Daoy (cell line): ENCODE measurements at places on chromosomes 13 and 19.
A peak's percentile ranks its signal among the peaks of the same experiment; 100 is the strongest.

- DNase-seq = no peak
These were observed 39.9 kb downstream of the MRPL57 start for GRCh38 chr13:21216332-21216731.

DNA sequence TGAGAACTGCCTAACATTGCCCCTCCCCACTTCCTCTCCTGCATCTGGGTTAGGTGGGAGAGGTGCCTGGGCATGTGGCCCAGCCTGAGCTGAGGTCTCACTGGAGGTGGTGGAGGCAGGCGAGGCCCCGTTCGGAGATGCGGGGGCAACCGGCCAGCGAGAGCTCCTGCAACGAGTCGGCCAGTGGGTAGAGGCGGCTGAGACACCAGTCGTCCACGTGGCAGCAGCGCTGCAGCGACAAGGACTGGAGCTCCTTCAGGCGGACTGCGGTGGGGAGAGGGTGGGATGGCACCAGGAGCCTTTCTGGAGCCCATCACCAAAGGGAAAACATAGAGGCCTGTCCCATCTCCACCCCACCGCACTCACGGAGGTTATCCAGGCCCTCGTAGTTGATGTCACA lies 6.0 kb upstream of the B3GNT8 start:
- no peak for DNase-seq

- peak; percentile 73 for DNase-seq
These were observed 460.5 kb downstream of the COG6 start for GRCh38 chr13:40116008-40116407.

GRCh38 chr13:96426167-96426566 lies 336.3 kb downstream of the HS6ST3 start:
- no peak for DNase-seq

- no peak for DNase-seq
These were observed 559 bp upstream of the RPL21 start for GRCh38 chr13:27250833-27251165.

GRCh38 chr13:35724446-35724845 lies 248.0 kb upstream of the MAB21L1 start:
- no peak for DNase-seq

DNA sequence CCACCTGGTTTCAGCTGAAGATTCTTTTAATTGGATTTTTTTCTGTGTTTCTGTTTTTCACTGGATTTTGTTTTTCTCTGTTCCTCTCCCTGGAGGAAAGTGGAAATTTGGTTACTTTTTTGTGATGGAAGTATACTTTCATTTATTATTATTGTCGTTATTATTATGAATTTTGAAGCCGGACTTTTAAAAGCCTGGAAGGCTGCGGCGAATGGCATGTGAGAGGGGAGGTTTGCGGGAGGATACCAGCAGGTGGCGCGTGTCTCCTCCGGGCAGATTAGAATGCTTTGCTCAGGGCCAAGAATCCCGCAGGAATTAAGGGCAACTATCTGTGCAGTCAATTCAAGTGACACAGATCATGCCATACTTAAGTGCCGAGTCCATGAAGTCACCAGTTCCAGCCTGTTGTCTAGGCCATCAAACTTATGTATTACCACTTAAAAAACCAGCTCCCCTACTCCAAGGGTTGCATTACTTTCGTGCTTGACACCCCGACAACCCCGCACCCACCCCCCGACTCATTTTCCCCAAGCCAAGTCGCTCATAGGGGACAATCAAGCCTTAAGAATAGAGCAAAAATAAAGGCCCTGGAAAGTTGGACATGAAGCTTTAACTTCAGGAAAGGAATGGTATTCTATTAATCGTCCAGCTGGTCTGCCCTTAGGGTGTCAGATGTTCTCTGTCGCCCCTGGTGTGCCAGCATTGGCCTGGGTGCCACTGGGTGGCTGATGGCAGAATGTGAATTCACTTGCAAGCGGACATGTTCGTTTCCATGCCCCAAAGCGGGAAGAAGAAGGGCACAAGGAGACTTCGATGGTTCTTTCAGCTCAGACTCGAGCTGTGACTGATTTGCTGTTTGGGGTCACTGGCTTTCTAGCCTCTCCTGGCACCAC lies 1.3 kb upstream of the LRCH1 start:
- peak; percentile 70 for DNase-seq

- DNase-seq = no peak
These were observed 14.3 kb upstream of the ZNF541 start for GRCh38 chr19:47587295-47587694.

- DNase-seq = no peak
These were observed 4.7 kb upstream of the ASF1B start for GRCh38 chr19:14141041-14141440.

DNA sequence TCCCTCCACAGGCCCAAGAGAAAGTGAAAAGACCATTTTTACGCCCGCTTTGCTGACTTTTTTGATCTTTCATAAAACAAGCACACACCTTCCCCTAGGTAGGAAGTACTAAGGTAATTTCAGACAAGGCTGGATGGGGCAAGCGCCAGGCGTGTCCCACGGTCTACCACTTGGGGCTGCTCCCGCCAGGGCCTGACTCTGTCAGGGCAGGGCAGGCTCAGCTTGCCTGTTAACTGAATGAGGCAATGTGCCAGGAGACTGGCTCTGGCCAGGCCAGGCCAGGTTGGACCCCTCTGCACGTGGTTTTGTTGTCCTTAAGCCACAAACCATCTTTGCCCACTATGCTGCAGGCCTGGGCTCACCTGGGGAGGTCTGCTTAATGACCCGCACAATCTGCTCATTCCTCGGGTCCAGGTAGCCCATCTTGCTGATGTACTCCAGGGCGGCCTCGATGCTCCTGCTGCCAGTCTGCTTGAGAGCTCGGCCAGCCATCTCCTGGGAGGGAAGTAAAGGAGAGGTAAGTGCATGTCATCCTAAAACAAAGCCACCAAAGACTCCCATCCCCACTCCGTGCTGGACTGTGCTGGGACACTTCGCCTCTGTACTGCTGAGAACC lies 70.4 kb downstream of the LATS2 start:
- DNase-seq = no peak

DNA sequence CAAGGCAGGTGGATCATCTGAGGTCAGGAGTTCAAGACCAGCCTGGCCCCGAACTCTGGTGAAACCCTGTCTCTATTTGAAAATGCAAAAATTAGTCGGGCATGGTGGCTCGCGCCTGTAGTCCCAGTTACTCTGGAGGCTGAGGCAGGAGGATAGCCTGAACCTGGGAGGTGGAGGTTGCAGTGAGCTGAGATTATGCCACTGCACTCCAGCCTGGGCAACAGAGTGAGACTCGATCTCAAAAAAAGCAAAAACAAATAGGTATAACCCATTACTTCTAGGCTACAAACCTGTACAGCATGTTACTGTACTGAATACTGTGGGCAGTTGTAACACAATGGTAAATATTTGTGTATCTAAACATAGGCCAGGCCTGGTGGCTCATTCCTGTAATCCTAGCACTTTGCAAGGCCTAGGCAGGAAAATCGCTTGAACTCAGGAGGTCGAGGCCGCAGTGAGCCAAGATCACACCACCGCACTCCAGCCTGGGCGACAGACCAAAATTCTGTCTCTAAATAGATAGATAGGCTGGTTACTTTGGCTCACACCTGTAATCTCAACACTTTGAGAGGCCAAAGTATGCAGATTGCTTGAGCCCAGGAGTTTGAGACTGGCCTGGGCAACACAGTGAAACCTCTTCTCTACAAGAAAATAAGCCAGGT lies 63.5 kb downstream of the MYO9B start:
- DNase-seq = no peak

DNA sequence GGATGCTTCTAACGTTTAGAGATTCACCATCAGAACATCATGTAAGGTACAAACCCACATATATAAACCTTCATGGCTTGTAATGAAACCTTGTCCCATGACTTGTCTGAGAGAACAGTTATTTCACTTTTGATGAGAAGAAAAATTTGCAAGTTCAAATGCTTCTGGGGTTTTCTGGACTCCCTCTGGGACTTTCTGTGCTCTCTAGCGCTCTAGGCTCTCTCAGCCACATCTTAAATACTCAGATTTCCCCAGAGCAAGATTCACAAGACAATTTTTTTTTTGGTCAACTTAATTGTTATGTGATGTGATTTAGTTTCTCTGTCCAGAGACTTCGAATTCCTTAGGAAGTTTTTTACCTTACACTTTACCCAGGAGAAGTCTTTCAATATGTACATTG lies 282.8 kb upstream of the EDNRB start:
- DNase-seq = no peak

GRCh38 chr13:49597043-49597641 lies 11.8 kb upstream of the RCBTB1 start:
- DNase-seq = no peak

DNA sequence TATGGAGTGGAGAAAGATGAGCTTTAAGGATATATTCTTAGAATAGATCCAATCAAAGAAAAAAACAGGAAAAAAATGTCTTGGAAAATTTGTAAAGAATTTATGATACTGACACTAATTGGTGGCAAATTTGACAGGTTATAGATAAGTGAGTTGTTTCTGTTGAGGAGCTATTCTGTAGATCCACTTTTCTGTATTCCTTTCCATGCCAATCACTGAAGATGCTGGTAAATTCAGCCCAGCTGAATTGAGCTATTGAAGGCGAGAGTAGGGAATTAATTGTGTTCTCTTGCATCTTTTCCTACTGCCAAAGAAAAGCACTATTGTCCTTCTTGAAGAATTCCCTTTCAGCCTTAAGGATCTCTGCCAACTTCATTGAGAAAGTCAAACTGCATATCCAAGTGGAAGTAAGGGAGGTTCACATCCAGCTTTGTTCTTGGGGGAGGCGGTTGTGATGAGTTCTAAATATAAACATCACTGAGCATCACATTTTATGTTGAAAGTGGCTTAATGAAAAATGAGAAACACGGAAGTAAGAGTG lies 113.1 kb downstream of the PCDH9 start:
- DNase-seq = no peak

- DNase-seq = no peak
These were observed 218.0 kb downstream of the RBM26 start for GRCh38 chr13:79187917-79188690.

DNA sequence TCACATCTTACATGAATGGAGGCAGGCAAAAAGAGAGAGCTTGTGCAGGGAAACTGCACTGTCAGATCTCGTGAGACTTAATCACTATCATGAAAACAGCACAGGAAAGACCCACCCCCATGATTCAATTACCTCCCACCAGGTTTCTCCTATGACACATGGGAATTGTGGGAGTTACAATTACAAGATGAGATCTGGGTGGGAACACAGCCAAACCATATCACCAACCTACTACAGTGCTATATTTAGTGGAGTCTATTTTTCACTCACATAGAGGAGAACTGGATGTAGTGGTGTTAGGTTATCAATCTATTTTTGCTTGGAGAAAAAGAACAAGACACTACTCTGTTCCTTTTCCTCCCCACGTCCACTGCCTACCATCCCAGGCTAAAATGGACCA lies 276.6 kb downstream of the KCTD12 start:
- DNase-seq = no peak

GRCh38 chr13:57450356-57450755 lies 181.2 kb upstream of the PCDH17 start:
- no peak for DNase-seq

DNA sequence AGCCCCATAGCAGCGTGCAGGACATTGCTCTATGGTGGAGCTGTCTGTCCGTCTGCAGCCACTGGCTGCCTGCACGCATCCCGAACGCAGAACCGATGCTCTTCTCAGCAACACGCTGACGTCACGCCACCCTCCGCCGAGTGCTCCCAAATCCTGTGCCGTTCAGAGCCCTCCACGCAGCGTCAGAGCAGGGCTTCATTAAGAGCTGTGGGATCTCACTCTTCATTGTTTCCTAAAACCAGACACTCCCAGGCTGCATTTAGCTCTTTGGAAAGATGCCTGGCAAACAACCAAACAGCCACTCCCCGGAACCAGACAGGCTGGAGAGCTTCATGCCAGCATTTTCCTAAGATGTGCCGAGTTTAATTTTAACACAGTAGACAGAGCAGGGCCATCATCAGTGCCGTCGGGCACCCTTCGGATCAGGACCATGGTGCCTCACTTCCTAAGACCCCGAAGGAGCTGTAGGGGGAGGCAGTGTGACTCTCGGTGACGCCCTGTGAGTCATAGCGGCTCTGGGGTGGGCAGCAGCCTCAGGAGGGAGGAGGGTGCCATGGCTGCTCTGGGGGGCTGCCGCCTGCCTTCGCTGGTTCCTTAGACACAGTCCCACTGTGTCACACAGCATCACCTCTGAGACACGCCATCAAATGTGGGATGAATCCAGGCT lies 131.5 kb upstream of the MCF2L start:
- no peak for DNase-seq

- no peak for DNase-seq
These were observed 36.3 kb downstream of the AP1M1 start for GRCh38 chr19:16233836-16234551.

- DNase-seq = no peak
These were observed 226.6 kb downstream of the PCCA start for GRCh38 chr13:100315522-100315921.

DNA sequence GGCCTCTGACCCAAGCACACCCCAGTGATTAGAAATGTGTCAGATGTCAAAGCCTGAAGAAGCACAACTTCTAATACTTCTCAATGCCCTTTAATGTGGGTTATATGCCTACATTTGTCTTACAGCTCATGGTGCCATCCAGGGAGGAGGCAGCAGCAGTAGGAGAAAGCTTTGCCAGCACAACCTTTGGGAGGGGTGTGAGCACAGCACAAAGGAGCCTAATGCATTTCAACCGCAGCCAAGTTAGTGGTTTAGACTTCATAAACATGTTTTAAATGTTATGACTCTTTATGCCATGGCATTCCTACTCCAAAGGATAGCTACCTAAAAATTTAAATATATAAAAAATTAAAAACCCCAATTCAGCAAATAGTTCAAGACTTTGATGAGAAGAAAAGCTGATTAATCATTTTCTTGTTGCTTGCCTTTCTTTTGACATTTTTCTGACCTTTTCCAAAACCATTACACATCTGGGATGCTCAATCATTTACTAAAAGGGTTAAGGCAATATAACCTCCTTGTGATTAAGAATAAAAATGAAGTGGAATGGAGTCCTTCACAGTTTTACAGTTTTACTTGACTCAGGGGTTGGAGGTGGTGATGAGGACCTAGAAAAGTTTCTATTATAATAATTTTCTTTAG lies 142.7 kb downstream of the DLEU7 start:
- peak; percentile 17 for DNase-seq

DNA sequence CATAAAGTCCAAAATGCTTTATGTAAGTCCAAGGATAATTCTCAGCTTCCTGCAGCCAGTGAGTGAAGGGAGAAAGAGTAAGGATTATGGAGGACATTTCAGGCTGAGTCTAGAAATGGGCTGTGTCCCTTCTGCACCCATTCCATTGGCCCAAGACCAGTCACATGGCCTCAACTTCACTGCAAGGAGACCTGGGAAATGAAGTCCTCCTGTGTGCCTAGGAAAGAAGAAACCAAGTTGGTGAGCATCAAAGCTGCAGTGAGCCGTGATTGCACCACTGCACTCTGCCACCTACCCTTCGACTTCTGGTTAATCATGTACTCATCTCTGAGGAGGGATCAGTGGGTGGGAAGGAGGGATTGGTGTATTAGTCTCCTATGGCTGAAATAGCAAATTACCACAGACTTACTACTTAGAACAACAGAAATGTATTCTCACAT lies 3.6 kb upstream of the CD37 start:
- peak; percentile 69 for DNase-seq
